CD4-positive, alpha-beta T cell treated with Interleukin-4 for 4 hours (primary cell): ENCODE measurements at places on chromosomes 7 and 10.
A peak's percentile ranks its signal among the peaks of the same experiment; 100 is the strongest.

- no peak for DNase-seq
Observed at GRCh38 chr7:82549616-82550285, 106.2 kb upstream of the CACNA2D1 start.

DNA sequence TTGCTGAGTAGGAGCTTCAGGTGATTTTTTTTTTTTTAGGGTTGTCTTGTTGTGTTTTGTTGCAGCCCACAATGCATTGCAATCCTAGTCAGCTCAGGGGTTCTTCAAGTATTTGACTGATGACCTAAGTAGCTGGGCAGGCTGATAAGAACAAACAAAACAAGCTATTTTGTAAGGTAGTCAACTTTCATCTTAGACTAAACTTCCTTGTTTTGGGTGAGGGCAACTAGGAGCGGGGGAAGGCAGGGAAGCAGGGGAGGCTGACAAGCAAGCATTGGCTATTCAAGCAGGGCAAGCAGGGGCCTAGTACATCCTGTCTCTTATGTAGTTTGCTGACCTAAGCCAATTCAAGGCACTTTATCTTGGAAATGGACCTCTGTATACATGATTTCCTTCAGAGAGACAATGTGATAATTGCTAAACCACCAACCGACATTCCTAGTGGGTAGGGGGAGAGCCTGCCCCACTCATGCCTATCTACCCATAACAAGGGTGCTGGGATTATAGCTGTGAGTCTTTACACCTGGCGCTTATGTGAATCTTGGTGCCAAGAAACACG lies 163.3 kb upstream of the PRKCQ start:
- no peak for DNase-seq

GRCh38 chr7:142583446-142583845 lies 165.8 kb upstream of the PRSS1 start:
- peak; percentile 33 for DNase-seq

DNA sequence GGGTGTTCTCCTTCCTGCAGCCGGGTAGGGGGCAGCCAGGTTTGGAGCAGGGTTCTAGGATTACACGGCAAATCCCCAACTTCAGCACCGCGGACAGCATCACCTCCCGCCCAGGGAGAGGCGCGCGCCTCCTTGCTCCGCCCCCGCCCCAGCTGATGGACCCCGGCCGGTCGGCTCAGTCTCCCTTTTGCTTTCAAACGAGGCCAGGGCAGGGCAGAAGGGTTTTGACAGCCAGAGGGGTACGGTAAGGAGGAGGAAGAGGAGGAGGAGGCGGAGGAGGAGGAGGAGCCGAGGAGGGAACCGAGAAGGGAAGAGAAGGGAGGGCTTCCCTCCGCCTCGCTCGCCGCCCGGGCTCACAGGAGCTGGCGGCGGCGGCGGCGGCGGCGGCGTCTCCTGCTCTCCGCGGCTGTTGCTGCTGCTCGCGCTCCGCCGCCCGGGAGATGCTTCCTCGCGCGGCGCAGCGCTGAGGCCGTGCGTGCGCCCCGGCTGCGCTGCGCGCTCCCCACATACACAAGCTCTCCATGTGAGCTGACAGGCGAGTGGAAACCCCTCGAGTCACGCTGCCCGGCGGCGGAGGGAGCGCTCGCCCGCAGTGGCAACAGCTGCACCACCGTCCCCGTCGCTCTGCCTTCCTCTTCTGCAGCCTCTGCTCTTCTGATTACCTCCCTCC lies 615 bp upstream of the CNTNAP2 start:
- no peak for DNase-seq

DNA sequence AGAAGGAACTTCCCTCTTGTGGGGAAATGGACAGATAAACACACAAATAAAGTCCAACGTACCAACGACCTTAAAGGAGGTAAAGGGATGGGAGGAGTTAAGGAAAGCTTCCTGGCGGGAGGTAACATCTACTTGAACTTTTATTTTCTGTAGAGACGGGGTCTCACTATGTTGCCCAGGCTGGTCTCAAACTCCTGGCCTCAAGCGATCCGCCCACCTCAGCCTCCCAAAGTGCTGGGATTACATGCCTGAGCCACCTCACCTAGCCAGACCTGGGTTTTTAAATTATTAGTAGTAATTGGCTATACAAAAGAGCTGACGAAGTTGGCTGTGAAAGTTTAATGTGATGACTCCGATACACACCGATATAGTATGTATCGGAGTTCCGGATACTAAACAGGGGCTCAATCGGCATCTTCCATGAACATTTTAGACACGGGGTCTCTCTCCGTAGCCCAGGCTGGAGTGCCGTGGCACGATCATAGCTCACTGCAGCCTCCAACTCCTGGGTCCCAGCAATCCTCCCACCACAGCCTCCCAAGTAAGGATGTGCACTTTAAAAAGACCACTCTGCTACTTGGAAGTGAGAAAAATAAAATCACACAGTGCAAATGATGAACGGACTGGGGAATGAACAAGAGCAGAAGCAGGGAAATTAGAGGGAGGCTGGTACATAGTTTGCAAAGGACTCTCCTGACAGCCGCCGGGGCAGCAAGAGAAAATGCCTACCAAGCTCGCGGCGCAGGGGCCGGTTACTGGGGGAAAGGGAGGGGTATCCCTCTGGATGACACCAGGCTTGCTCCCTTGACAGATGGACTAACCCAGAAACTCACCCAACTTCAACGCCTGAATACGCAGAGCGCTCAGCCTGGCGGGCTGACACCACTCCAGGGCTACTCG lies 1.0 kb downstream of the BCL7B start:
- DNase-seq, result no peak

GRCh38 chr10:50561266-50561665 lies 62.5 kb downstream of the SGMS1 start:
- no peak for DNase-seq

GRCh38 chr10:132611026-132611910 lies 73.7 kb downstream of the INPP5A start:
- no peak for DNase-seq

DNA sequence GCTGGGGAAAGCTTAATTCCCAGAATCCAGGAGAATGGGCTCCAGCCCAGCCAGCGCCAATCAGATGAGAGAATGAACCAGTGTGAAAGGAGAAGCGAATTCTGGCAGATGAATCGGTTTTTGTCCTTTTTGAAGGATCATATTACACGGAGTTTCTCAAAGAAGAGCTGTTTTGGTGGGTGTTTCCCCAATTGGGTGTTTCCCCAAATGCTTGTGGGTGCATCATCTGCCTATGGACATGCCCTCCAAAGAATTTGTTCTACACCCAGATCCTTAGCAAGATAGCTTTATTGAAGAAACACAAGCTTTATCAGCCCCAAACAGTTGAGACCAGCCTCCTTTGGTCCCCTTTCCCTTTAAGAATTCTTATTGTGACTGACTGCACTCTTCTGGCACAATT lies 186.5 kb upstream of the GPR26 start:
- DNase-seq, result no peak

GRCh38 chr7:123060446-123060845 lies 64.9 kb upstream of the TAS2R16 start:
- no peak for DNase-seq

DNA sequence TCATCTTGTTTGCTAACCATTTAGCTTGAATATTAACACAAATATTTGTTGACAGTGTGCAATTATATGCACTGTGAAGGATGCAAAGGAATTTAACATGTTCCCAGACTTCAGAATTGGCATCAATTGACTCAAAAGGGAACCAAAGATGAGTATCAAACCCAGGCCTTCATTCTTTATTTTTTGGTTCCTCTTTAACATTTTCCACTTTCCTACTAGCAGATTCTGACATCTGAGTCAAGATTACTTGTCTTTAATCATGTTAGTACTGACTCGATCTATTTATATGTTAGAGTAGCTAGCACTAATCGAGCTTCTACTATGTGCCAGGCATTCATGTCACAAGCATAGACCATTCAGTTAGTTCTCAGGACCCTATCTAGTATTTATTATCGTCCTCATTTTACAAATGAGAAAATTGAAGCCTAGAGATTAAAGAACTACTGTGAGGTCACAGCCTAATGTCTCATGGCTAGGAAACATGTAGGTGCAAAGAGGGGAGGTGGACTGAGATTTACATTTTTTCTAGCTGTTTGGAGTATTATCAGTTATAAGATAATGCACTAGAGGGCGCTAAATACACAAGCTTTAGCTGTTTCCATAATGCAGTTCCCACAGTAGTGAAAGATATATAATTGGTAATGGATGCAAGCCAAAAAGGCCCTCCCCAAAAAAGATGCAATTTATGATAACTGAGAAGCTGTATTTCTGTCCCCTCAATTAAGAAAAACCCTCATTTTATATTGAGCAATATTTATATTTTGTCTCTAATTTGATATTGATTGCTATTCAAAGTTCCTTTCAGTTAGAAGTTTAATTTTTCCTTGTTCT lies 32.9 kb upstream of the KMT2E start:
- peak; percentile 76 for DNase-seq

DNA sequence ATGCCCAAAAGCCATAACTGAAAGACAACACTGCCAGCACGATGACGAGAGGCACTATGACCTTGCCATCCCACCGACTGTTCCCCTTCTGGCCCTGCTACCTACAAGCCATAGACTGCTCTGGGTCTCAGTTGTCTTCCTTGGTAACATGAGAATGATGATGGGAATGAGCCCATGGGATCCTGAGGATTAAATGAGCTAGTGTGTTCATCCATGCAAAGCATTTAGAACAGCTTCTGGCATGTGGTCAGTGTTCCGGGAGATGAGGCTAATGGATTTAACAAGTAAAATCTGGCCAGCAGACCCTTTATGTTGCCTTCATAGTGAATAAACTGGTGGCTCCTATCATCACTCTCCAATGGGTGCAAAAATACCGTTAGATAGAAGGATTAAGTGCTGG lies 62.4 kb upstream of the WDR11 start:
- no peak for DNase-seq

- no peak for DNase-seq
Observed at GRCh38 chr7:126979722-126980121, 273.0 kb downstream of the GRM8 start.

GRCh38 chr10:126243971-126244370 lies 144.3 kb downstream of the ADAM12 start:
- no peak for DNase-seq

DNA sequence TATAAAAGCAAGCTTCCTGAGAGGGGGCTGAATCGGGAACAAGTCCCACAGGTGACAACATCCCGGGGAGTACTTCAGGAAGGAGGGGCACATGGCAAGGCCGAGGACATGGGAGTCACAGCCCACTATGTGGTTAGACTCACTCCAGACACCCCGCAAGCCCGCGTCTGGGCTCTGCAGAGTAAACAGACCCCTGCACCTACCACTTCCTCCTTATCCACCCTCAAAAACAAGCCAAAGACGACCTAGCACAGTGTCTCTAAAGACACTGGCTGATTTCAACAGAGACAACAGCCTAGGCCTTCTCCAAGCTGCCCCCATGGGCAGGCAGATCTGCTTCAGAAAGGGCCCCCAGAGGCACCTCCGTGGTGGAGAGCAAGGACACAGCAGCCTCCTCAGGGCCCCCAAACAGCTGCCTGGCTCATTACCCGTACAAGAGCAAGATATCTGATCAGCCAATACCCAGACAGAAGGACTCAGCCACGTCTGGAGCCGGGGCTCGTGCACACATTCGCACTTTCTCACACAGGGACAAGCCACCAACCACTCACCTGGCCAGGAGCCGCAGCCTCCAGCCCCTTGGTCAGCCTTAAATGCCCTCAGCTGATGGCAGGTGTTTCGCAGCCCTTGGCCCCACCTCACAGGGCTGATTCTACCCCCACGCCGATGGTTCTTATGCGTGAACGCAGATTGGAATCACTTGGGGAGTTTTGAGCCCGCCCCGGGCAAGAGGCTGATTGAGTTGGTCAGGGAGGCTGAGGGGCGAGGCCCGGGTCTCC lies 10.7 kb upstream of the KPNA7 start:
- DNase-seq, result no peak

- peak; percentile 48 for DNase-seq
Observed at GRCh38 chr10:5809527-5810154, 3.6 kb downstream of the GDI2 start.

GRCh38 chr7:140534743-140535142 lies 55.4 kb upstream of the MKRN1 start:
- DNase-seq, result no peak

DNA sequence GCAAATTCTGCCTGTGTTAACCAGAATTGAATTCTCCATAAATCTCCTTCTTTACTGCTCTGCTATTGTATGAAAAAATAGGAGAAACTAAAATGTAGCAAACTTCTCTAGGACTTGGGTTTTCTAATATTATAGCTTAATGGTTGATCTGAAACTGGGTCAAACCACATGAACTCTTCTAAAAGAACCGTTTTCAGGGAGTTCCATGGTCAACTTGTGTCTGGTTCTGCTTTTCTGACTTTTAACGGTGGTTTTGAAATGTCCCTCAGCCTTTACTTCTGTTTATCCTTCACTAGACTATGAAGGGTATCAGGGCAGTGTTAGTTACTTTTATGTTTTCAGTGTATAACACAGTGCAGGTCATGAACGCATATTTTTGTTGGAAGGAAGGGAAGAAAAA lies 242.2 kb downstream of the TSPAN12 start:
- DNase-seq, result no peak

- DNase-seq, result no peak
Observed at GRCh38 chr7:118872568-118872967, 648.1 kb downstream of the ANKRD7 start.

DNA sequence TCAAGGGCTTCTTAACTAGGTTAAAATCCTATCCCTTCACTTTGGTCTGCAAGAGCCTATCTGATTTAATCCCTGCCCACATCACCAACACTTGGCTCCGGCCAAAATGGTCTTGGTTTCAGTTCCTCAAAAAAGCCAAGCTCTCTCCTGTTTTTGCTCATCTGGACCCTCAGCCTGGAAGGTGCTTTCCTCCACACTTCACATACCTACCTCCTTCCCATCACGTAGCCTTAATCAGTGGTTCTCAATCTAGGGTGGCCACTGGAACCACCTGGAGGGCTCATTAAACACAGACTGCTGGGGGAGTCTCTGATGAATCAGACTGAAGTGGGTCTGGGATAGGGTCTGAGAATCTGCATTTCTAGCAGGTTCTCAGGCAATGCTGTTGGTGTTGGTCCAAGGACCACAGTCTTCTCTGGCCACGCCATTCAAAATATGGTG lies 227.0 kb upstream of the AOAH start:
- no peak for DNase-seq

- DNase-seq, result no peak
Observed at GRCh38 chr10:1323951-1324350, 267.8 kb downstream of the WDR37 start.

DNA sequence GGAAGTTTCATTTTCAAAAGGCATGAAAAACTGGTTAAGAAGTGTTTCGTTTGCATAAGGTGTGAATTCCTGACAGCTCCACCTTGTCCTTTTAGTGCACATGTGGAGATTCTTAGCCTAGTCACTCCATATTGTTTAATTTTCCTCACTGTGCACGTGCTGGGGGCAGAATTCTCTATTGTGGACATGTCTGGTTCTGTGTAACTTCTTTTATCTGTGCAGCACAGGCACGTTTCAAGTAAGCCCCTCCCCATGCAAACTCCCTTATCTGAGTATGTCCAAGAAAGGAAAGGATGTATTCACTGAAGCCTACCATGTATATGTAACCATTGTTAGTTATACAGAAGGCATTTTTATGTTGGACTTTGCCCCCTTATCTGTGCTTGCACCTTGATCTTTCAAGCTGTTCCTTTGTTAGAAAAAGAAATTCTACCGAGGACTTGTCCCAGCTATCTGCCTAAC lies 1346.3 kb downstream of the REEP3 start:
- DNase-seq, result no peak
